ENCODE measurements at places on chromosomes 2 and 18. TPM values are rescaled to one million over a fixed set of nuclear protein-coding genes. Genes with fewer than 3 reads are reported as not detected.

- no peaks in the 10 kb centered on the region for H3K4me1 ChIP-seq
- DNase-seq = no peak
- no peak overlapping the region for H3K27ac ChIP-seq
- H3K4me3 ChIP-seq = no peak overlapping the region
- no peaks in the 10 kb centered on the region for H3K27me3 ChIP-seq
Measured at GRCh38 chr2:6060992-6061663, 368.9 kb downstream of the SOX11 start.

GRCh38 chr2:134161170-134161547 is 92.7 kb upstream of the MGAT5 start:
- no peak overlapping the region for H3K27ac ChIP-seq
- no peaks in the 10 kb centered on the region for H3K27me3 ChIP-seq
- H3K4me3 ChIP-seq = no peak overlapping the region
- H3K36me3 ChIP-seq = no peaks in the 10 kb centered on the region
- H3K4me1 ChIP-seq = no peaks in the 10 kb centered on the region

- H3K36me3 ChIP-seq = no peaks in the 10 kb centered on the region
- H3K4me3 ChIP-seq = no peak overlapping the region
- no peak for DNase-seq
- no peaks in the 10 kb centered on the region for H3K4me1 ChIP-seq
Measured at GRCh38 chr2:152363936-152364335, 29.0 kb downstream of the FMNL2 start.

KCNE4 gene
- 6.4 TPM for total RNA-seq

DNA sequence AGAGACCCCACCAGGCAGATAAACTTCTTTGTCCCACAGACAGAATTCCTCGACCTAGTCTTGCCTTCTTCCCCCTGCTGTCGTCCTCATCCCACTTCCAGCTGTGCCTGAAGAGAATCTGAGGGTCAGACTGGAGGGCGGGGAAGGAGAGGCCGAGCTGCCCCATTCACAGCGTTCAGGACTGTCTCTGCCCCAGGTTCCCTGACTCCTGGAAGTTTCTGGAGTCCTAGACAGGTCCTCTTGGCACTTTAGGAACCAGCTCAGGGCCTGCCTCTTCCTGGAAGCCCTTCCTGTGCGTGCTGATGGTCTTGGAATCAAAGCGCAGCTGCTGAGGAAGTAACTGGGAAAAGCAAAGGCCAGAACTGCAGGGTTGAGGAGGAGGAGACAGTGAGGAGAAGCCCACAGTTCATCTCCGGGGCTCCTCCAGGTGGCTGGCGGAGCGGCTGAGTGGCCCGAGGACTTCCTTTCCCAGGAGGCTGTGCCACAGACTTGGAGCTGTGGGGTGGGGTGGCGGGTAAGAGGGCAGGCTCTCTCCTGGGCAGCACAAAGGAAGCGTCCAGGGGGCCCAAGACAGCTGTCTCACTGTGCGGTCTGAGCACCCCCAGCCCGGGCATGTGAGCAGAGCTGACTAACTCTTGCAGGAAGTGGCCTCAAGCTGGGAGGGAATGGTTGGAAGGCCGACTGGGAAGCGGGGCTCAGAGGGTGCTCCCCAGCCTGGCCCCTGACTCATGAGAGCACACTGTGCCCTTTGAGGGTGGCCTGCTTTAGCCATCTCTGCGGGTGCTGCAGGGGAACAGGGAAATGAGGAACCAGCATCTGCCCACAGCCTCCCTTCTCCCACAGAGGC is 39.5 kb downstream of the SDC1 start:
- no peaks in the 10 kb centered on the region for H3K27me3 ChIP-seq
- no peak overlapping the region for H3K4me3 ChIP-seq
- no peak overlapping the region for H3K27ac ChIP-seq
- H3K4me1 ChIP-seq = no peaks in the 10 kb centered on the region
- H3K36me3 ChIP-seq = no peaks in the 10 kb centered on the region

GRCh38 chr2:112160283-112161250 is 22.4 kb downstream of the FBLN7 start:
- no peaks in the 10 kb centered on the region for H3K4me1 ChIP-seq
- no peak overlapping the region for H3K4me3 ChIP-seq
- H3K27me3 ChIP-seq = no peaks in the 10 kb centered on the region
- H3K36me3 ChIP-seq = no peaks in the 10 kb centered on the region

GRCh38 chr18:57559314-57559713 is 27.2 kb downstream of the FECH start:
- H3K27me3 ChIP-seq = no peaks in the 10 kb centered on the region
- no peak overlapping the region for H3K27ac ChIP-seq
- DNase-seq = no peak
- H3K36me3 ChIP-seq = peaks cover 21% of the 10 kb centered on the region
- H3K4me1 ChIP-seq = no peaks in the 10 kb centered on the region

- no peaks in the 10 kb centered on the region for H3K27me3 ChIP-seq
- H3K4me1 ChIP-seq = no peaks in the 10 kb centered on the region
- DNase-seq = no peak
- H3K27ac ChIP-seq = no peak overlapping the region
Measured at GRCh38 chr18:69220529-69220928, 180.2 kb upstream of the DOK6 start.

Data from sigmoid colon (tissue), 7 donors.